ENCODE measurements at places on chromosomes 16 and 17.

DNA sequence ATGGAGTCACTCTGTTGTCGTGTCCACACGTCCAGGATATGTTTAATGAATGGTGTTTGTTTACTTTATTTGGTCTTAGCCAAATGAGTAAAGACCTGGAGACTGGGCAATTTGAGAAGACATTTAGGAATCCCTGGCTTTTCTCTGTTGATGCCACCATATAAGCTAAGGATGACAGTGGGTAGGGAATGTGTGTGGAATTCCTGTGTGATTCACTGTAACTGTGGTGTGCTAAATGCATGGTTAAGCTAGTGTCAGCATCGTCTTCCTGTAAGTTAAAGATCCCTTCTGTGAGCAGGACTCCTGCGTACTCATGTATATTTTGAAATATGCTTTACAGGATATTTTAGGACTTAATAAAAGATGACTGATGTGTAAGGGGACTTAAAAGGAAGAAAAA lies 26.4 kb downstream of the GOSR1 start:
- no peak for DNase-seq

DNA sequence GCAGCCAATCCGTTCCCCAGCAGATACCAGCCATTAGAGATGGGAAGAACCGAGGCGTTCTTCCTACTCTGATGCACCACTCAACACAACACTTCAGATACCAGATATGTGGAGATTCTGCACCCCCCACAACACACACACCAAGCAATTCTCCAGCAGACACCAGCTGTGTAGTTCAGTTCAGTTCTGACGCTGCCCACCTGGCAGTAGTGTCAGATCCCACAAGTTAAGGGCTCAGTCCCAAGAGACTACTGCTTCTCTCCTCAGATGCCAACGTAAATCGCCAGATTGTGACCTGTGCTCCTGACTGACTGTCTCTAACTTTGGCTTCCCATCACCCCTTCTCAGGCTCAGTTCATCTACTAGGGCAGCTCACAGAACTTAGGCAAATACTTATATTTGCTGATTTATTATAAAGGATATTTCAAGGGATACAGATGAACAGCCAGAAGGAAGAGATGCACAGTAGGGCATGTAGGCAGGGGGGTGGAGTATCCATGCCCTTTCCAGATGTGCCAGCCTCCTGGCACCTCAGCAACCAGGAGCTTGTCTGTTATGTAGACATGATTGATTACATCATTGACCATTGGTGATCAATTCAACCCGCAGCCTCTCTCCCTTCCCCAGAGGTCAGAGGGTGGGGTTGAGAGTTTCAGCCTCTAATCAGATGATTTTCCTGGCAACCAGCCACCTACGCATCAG lies 110.6 kb downstream of the PRKCA start:
- DNase-seq: no peak

GRCh38 chr17:67546578-67547527 lies 169.8 kb downstream of the PITPNC1 start:
- no peak for DNase-seq

DNA sequence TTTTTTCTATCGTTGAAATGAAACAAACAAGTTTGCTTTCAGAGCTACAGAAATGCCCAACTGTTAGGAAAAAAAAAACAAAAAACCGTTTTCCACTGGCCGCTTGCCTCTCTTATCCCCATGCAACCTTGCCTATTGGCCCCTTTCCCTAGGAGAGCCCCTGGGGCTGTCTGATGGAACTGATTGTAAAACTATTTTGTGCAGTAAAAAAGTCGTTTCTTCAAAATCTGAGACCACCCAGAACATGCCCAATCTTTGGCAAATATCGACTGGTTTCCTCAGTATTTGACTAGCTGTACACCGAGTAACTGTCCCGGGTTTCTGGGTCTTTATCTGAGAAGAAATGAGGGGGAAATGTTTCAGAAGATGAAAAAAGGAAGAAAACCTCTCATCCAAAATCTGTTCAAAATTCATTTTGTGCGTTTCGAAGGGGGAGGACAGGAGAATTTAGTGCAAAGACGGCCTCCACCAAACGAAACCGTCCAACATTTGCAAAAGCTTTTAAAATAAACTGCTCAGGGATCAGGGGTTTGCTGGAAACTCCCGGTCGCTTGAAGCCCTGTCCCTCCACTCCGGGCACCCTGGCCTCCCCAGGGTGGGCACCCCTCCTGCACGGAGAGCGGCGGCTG lies 1.1 kb upstream of the GNAO1 start:
- no peak for DNase-seq

DNA sequence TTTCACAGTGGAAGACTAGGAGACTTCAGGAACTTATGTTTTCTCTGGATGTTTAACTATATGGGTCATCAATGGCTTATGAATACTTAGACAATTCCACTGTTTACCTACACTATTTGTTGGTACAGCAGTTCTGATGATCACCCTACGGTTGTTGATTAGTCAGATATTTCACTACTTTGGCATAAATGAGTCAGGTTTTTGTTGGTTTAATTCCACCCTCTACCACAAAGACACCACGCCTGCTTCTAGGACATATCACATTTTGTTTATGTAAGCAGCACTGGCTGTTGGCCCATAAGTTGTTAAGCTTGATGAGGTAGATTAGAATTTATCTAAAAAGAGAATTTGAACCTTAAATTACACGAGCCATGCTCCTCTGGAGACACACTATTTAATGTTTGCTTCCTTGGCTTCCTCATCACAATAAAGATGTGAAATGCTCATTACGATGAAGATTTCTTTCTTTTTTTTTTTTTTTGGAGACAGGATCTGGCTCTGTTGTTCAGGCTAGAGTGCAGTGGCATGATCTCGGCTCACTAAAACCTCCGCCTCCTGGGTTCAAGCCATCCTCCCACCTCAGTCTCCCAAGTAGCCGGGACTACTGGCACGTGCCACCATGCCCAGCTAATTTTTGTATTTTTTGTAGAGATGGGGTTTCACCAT lies 4.3 kb downstream of the GDE1 start:
- DNase-seq: no peak

GRCh38 chr17:37146086-37147064 lies 197.6 kb downstream of the AATF start:
- no peak for DNase-seq

DNA sequence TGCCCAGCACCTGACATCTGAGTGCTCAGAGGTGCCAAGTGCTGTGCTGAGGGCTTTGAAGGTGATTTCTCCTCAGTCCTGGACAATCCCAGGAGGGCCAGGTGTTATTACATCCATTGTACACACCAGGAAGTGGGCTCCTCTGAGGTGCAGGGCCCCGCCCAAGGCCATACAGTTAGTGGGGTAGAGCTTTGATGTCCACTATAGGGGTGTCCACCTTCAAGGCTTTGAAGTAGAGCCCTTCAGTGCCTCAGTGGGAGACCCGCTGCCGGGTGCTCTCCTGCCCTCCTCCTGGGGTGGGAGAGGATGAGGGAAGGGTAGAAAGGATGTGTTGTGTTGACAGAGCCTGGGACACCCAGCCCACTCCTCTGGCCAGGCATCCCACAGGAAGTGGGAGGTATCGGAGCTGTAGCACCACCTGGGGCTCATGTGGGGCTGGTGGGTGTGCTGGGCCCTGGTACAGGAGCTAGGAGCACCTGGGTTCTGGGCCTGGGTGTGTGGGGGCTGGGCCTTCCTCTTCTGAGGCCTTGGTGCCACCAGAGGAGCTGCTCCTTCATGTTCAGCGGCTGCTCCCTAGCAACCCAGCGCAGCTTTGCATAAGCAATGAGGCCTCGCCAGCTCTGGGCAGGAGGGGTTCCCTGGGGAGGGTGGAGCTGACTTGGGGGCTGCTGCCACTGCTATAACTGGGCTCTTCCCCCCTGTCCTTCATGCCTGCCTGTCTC lies 7.4 kb downstream of the LASP1 start:
- DNase-seq: no peak

DNA sequence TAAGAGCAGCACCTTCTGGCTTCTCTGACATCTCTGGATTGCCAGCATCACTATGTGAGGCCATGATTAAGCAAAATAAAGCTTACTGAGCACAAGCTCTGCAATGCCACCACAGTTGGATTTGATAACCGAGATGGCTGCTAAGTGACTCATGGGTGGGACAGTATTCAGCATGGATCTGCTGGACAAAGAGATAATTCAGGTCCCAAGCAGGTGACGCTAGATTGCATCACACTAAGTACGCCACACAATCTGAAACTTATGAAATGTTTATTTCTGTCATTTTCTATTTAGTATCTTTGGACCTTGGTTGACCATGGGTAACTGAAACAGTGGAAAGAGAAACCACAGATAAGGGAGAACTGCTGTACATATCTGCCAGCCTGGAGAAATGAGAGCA lies 27.4 kb downstream of the CDRT15 start:
- no peak for DNase-seq

DNA sequence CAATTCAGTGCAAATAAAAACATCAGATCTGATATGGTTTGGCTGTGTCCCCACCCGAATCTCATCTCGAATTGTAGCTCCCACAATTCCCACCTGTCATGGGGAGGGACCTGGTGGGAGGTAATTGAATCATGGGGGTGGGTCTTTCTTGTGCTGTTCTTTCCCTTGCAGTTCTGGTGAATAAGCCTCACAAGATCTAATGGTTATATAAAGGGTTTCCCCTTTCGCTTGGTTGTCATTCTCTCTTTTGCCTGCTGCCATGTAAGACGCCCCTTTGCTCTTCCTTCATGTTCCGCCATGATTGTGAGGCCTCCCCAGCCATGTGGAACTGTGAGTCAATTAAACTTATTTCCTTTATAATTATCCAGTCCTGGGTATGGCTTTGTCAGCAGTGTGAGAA lies 68.9 kb upstream of the NFAT5 start:
- no peak for DNase-seq

- no peak for DNase-seq
Observed at GRCh38 chr17:40104594-40105486, 4.5 kb upstream of the NR1D1 start.

GRCh38 chr17:32150358-32150757 lies 8.1 kb downstream of the RHOT1 start:
- DNase-seq: no peak

GRCh38 chr16:20850981-20851380 lies 44.7 kb downstream of the REXO5 start:
- DNase-seq: no peak

GRCh38 chr16:60200161-60200560 lies 1466.0 kb upstream of the GOT2 start:
- DNase-seq: no peak

GRCh38 chr17:19940722-19941464 lies 36.7 kb downstream of the AKAP10 start:
- DNase-seq: no peak

DNA sequence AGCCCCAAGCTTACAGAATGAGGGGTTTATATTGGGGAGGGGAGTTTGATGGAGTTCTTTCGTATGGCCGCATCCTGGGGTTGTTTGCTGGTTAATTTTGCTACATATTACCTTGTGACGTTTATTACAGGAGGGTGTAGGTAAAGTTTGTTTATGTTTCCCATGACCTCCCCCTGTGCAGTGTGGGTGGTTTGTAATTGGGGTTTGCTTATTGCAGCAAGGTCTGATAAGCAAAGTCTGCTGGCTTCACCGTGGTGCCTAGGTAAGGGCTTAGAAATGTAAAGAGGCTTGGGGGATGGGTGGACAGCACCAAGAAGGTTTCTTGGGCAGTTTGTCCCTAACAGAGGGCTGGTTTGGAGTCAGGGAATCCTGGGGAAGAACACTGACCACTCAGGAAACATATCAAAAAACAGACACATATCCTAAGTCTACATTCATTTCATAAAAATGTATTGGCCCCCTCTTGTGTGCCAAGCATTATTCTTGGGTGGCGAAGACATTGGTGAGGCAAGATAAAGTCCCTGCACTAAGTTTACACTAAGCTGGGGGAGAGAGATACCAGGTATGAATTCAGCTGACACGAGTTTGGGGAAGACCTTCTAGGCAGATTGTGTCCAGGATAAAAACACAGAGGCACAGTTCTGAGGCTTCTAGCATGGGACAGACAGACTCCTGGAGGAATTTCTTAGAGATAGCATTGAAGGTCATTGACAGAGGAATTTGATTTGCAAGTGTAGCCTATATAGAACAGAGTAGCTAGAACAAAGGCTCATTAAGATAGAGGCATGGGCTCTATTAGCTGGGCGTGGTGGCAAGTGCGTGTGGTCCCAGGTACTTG lies 9.5 kb downstream of the ZNF764 start:
- no peak for DNase-seq

DNA sequence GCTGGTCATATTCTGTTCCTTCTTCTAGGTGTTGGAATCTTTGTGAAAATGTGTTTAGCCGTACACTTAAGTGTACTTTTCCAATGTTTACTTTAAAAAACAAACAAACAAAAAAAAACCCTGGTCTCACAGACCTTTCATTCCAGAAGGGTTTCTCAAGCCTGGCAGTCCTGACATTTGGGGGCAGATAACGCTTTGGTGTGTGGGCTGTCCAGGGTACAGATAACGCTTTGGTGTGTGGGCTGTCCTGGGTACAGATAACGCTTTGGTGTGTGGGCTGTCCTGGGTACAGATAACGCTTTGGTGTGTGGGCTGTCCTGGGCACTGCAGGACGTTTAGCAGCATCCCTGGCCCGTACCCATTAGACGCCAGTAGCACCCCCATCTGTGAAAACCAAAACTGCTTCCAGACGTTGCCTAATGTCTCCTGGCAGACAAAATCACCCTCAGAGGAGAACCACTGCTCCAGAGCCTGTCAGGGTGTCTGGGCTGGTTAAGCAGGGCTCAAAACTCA lies 15.2 kb upstream of the FLCN start:
- no peak for DNase-seq

GRCh38 chr16:75014318-75014717 lies 15.5 kb downstream of the ZNRF1 start:
- DNase-seq: no peak

GRCh38 chr16:31127182-31127581 lies 8.3 kb downstream of the PRSS8 start:
- DNase-seq: no peak

- DNase-seq: no peak
Observed at GRCh38 chr17:74953134-74953687, 17.5 kb downstream of the OTOP3 start.

- DNase-seq: no peak
Observed at GRCh38 chr17:62933501-62934385, 32.3 kb upstream of the TANC2 start.

- DNase-seq: no peak
Observed at GRCh38 chr16:73125850-73126524, 78.1 kb upstream of the ZFHX3 start.

DNA sequence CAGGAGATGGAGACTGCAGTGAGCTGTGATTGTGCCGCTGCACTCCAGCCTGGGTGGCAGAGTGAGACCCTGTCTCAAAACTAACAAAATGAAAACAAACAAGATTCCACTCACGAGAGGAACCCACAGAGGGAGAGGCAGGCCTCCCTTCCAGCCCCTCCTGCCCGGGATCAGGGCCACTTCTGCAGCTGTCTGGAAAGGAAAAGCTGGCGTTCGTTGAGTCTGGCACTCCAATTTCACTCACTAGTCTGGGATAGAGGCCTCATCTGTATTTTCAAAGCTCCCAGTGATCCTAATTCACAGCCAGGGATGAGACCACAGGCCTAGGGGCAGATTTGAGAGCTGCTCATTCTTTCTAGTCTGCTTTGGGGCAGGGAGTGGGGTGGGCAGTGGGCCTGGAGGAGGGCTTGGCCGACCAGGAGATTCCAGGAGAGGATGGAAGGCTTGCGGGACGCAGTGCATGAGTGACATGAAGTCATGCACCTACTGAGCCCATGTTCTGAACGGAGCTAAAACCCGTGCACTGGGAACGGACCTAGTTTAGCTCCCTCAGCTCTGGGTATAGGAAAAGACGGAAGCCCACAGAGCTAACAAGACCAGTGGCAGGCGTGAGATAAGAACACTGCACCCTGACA lies 54.0 kb downstream of the COTL1 start:
- no peak for DNase-seq
